ENCODE measurements at places on chromosomes 5 and 9.
A peak's percentile ranks its signal among the peaks of the same experiment; 100 is the strongest.

DNA sequence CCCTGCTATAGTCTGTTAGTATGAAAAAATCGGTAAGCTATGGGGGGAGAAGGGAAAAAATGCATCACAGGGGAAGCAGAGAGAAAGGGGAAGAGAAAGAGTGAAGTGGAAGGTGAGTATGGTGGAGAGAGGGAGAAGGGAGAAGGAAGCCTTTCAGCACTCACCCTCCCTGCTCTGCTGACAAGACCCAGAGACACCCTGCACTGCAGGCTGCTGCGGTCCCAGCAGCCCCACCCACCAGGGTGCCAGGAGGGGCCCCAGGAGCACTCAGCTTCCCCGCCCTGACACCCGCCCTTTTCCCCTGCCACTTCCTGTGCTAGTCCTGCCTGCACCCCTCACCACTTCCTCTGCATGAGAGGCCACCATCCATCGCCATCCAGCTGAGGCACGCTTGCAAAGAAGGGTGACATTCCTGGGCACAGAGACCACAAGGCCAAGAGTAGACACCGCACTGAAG is 12.7 kb downstream of the STK10 start:
- peak; percentile 90 for DNase-seq

GRCh38 chr9:71647094-71647591 is 121.2 kb downstream of the CEMIP2 start:
- DNase-seq: peak; percentile 30

DNA sequence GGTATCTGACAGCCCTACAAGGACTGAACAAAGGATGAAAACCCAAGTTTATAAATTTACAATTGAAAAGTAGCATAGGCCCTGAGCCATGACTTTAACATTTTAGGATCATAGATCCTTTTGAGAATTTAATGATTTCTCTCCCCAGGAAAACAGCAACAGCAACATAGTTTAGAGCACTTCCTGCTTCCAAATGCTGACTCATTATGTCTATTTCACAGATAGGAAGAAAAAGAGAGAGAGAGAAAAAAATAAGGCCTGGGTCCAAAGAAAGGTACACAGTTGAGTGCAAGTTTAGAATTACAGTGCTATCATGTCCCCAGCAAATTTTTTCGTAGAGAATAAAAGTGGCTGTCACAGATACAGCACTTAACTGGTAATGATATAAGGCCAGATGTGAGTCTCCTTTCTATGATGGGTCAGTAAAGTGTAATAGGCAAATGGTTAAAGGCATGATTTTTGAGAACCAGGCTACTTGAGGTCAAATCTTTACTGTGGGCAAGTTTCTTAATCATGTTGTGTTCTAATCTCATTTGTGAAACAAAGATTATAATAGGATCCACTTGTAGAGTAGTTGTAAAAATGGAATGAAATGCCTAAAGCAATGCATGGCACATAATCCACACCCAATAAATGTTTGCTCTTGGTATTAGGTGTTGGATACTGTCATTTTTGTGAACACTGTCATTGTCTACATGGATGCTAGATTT is 12.3 kb upstream of the PPP2R2B start:
- DNase-seq: no peak

DNA sequence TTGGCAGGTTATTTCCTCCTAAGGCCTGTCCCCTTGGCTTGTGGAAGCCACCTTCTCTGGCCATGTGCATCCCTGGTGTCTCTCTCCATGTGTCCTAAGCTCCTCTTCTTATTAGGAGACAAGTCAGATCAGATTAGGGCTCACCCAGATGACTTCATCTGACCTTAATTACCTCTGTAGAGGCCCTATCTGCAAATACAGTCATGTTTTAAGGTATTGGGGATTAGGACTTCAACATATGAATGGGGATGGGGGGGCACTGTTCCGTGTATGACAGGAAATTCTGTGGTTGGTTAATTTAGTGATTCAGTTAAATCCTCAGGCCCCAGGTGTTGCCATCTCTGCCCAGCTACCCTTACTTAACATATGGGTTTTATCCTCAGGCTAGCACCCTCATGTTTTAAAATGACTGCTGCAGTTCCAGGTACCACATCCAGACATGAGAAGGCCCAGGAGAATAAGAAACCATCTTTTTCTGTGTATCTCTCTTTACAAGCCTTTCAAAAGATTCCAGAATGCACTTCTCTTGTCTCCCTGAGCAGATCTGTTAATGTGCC is 51.9 kb upstream of the RAI14 start:
- DNase-seq: no peak

DNA sequence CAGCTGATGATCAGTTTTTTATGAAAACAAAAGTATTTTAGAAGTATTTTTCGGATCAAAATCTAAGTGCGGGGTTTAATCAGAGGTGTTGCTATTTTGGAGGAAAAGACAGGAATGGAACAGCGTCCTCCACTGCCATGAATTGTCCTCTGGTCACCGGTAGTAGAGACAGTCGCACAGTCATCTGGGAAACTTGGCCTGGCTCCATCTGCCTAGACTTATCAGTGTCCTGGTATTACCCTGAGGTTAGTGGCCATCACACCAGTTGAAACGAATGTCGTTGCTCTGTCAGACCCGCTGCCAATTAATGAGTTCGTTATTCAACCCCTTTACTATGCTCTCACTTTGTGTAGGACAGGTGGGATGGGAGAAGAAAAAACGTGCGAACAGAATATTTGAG is 8.2 kb downstream of the TLX3 start:
- DNase-seq: no peak

DNA sequence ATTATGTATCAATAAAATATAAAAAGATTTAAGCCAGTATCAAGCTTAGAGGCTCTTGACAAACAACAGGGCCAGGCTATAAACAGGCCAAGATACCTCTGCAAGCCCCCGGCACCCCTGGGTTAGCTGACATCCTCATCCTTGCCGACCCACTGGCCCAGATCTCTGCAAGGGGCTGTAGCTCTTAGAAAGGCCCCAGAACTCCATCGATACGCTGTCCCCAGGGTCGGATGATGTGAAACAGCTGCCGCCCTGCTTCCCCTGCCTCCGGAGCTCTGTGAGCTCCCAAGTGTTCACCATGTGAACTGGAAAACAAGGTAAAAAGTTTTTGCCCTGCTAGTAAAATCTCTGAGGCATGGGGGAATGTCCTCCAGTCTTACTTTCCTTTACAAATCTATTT is 20.1 kb downstream of the SH3PXD2B start:
- DNase-seq: no peak

DNA sequence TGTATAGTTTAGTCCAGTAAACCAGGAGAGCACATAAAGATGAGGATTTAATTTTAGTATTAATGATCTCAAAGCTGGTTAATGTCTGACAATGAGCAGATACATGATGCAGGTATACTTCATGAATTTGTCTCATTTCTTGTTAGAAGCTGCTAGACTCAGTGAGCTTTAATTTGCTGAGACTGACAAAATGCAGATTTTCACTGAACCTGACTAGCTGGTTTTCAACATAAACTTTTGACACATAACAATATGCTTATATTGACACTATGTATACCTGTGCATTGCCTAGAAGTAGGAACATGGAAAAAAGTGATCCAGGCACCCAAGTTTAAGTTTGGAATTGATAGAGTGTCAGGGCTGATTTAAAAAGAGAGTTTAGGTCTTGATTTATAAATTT is 10.8 kb downstream of the UBLCP1 start:
- DNase-seq: no peak

DNA sequence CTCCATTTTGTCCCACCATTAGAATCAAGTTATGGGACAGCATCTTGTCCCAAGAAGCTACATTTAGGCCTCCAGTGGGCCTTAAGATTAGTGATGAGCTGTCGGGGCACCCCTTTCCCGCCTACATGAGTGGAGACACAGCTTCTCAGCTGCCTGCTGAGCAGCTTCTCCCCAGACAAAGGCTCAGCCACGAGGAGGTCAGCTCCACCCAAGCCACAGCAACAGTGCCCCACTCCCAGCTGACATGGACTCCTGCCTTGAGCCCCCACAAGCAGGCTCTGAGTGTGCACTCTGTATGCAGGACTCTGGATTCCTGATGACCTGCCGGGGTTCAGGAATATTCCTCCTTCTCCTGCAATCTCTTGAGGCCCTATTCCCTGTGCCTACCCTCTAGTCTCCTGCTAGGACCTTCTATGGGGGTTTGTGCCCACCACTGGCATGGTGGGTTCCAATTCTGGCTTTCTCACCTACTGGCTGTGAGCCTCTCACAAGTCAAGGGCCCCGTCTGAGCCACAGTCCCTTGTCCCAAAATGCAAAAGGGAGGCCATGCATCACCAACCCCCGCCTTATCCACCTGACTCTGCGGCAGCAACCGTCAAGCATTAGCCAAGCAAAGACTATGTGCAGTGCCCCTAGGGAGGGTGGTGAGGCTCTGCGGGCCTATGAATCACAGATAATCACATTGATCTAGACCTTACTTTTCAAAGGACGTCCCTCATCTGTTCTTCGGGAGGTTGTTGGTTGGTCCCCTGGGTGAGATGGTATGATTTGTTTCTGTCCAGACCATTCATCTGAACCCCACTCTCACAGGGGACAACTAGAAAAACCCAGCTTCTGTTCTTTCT is 269.1 kb downstream of the MED10 start:
- DNase-seq: no peak

DNA sequence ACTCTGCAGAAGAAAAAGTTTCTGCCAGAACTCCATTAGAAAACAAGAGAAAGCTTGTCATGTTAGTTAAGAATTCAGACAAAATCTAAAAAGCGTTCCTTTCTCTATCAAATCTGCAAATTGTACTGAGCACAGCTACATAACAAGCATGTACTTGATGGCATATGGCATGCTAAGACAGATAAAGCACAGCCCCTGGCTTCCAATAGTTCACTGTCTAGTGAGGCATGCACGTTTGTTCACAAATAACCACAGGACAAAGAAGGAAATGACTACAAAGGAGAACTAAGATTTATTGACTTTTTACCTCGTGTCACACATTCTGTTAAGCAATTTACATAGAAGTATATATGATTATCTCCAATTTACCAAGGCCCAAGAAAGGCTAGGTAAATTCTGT is 518.2 kb upstream of the TLE4 start:
- DNase-seq: no peak
